ENCODE measurements at places on chromosomes 3 and 15.

GRCh38 chr3:69650066-69650419 is 89.2 kb upstream of the MITF start:
- no peak for DNase-seq

- DNase-seq = no peak
These were observed 120.5 kb downstream of the BBX start for GRCh38 chr3:107643038-107643883.

- no peak for DNase-seq
These were observed 61.7 kb downstream of the IL1RAP start for GRCh38 chr3:190575437-190576185.

DNA sequence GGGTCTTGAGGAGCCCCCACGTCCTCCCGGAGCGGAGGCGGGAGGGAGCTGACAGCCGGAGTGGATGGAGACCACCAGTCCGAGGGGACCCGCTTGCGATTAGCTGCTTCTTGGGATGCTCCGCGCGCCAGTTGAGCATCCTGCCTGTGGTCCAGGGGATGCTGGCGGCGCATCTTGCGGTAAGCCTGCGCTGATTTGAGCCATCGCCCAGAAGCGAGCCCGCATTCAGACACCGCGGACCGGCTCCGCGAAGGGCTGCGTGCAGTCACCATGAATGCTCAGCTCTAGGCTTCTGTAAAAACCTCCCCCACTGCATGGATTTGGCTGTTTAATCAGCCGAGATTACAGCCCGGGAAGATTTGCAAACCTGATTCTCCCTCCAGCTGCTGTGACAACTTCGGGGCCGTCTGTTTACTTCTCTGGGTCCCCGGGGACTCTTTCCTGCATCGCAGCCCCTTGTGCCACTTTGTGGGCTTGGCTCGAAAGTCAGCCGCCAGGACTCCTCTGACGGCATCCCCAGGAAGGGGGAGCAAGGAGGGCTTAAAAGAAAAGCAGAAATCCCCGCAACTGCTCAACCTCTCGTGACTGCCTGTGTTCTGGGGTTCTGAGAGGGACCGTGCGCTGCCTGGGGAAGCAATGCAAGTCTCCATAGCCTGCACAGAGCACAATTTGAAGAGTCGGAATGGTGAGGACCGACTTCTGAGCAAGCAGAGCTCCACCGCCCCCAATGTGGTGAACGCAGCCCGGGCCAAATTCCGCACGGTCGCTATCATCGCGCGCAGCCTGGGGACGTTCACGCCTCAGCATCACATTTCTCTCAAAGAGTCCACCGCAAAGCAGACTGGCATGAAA is 171.1 kb downstream of the KCNAB1 start:
- DNase-seq = no peak

DNA sequence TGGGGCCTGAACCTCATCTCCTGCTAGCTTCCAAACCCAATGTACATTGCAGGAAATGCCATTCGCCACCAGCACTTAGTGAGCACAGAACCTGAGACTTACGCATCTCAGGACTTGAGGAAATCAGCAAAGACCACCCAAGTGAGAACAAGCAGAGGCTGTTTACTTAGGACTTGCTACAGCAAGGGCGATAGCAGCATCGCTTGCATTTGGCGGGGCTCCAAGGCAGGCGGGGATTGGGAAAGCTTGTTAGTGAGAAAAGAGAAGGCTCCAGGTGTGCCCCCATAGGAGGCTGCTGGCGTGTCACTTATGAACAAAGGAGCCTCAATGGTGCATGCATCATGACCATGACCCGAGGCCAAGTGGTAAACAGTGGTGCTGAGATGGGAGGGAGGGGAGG is 19.7 kb downstream of the SLC6A20 start:
- peak; percentile 33 for DNase-seq

GRCh38 chr15:86892774-86893449 is 813.2 kb downstream of the AGBL1 start:
- DNase-seq = no peak

DNA sequence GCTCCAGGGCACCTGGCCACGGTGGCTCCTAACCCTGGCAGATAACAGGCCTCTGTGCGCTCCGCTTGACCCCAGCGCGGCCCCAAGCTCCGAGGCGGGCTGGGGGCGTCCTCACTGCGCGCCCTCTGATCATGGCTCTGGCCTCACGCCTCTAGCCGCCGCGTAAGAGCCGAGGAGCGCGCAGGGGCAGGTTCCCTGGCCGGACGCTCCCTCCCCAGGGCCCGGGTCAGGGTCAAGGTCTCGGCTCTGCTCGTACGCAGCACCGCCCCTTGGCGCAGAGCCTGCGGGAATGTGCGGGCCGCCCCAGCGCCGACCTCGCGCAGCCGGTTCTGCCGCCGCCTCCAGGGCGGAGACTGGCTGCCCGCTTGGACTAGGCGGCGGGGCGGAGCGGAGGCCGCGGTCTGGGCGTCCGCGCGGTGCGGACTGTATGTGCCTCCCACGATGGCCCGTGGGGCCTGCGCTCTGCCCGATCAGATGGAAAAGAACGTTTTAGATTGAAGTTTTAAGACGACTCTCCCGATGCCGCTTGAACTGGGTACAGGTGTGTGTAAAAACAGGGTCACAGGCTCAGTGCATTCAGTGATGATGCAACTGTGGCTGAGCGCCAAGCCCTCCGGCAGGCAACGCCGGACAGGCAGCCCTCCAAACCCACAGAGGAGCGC is 40.8 kb downstream of the CHST14 start:
- DNase-seq = no peak

GRCh38 chr3:10238345-10239183 is 9.7 kb upstream of the TATDN2 start:
- DNase-seq = no peak

DNA sequence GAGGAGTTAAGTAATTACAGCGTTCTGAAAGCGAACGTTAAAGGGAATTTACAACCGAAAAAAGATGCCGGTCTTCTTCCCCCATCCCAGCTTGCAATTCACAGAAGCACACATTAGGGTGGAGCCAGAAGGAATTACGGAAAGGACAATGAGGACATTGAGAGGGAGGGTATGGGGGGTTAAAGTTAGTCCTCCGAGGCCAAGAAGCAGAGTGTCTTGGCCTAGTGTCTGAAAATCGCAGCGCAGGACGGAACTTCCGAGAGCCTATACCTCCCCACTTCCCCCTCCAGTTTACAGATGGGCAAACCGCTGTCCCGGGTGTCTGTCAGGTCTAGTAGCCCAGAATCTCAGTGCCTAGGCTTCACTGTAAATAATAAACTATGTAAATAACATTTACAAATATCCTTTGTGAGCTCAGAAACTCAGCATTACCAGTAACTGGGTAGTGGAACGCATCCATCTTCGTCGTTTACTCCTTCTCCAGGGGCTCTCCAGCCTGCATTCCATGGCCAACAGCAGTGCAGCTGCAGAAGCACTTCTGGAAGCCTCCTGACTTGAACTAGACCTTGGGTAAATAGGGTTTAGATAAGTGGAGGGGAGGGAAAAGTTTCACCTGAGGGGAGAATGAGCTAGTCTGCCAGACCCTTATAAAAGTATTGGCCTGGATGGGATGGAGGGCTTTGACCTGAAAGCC is 922 bp downstream of the ADPRH start:
- DNase-seq = peak; percentile 21

DNA sequence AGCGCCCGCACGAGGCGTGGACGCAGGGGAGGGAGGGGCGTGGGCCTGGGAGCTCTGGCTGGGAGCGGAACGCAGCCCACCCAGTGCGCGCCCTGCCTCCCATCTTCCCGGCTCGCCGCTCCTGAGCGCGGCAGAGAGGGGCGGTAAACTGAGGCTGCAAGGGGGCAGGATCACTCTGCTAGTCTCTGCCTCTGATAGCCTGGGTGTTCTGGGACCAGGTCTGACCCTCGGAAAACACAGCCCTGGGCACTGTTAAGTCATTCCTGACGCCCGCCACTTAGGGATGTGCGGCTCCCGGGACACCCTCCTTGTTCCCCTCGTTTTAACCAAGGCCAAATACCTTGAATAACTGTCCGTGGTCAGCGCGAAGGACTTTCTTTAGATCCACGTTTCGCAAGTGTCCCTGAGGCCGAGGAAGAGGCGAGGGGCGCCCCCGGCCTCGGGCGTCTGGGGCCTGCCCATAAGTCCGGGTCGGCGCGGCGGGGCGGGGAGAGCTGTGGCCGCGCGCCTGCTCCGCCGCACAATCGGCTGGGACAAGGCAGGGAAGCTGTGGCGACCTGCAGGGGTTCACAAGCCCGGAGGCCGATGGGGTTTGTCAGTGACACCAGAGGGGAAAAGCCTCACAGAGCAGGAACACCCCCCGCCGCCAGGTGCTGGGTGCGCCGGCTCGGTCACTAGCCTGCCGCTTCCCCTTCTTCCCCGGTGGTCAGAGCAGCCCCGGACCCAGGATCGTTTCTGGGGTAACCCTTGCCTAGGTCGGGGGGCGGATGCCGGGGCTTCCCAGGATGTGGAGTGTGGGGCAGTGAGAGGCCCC is 1.5 kb downstream of the ITPKA start:
- DNase-seq = no peak

- no peak for DNase-seq
These were observed 7.3 kb upstream of the RTP3 start for GRCh38 chr3:46490338-46491084.

DNA sequence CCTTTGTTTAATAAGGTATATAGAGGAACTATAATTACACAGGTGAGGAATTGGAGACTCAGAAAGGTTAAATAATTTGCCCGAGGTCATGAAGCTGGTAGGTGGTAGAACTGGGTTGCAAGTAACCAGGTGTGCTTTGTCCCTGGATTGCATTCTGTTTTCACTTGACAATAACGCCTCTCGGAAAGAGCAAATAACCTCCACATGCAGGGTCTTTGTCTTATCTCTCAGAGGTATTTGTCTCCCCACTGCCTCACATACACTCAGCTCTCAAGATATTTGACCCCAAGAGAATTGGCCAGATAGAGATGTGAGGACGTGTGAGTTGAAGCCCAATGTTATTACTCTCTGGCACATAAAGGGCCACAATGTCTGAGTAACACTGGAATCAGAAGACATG is 320.9 kb upstream of the ONECUT1 start:
- no peak for DNase-seq

- DNase-seq = no peak
These were observed 150.4 kb upstream of the SATB1 start for GRCh38 chr3:18575573-18575972.

- no peak for DNase-seq
These were observed 5.0 kb downstream of the TWF2 start for GRCh38 chr3:52233968-52234367.

DNA sequence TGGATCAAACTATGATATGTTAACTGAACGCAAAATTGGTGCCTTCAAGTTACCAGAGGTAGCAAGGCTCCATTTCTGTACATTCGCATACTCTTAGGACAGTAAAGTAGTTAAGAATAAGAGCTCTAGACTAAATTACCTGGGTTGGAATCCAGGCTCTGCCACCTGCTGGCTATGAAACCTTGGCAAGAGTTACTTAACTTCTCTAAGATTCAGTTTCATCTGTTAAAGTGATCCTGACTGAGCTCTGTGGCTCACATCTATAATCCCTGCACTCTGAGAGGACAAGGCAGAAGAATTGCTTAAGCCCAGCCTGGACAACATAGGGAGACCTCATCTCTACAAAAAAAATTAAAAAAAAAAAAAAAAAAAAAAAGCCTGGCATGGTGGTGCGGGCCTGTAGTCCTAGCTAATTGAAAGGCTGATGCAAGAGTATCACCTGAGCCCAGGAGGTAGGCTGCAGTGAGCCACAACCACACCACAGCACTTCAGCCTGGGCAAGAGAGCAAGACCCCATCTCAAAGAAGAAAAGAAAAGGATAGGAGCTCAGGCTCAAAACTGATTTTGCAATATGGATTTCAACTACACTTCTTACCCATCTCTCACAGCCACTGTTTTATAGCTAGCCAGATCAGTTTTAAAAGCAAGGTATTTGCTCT is 21.3 kb downstream of the GSK3B start:
- no peak for DNase-seq

- DNase-seq = no peak
These were observed 98.9 kb downstream of the CHSY1 start for GRCh38 chr15:101152914-101153313.

DNA sequence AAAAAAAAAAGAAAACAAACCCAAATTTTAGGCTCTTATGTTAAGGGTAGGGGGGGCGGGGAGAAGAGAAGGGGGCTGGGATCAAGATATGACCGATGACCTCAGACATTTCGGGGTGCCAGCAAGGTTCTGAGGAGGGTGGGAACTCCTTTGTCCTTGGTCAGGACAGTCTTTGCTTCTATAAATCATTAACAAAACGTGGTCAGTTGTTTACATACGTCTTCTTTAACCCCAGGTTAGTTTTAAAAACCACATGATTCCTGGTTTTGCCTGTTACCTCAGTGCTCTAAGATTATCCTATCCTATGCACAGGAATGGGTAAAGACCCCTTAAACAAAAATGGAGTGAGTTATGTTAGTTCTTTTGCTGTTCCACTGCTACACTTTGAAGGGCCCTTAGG is 285.5 kb downstream of the GABRG3 start:
- DNase-seq = no peak

DNA sequence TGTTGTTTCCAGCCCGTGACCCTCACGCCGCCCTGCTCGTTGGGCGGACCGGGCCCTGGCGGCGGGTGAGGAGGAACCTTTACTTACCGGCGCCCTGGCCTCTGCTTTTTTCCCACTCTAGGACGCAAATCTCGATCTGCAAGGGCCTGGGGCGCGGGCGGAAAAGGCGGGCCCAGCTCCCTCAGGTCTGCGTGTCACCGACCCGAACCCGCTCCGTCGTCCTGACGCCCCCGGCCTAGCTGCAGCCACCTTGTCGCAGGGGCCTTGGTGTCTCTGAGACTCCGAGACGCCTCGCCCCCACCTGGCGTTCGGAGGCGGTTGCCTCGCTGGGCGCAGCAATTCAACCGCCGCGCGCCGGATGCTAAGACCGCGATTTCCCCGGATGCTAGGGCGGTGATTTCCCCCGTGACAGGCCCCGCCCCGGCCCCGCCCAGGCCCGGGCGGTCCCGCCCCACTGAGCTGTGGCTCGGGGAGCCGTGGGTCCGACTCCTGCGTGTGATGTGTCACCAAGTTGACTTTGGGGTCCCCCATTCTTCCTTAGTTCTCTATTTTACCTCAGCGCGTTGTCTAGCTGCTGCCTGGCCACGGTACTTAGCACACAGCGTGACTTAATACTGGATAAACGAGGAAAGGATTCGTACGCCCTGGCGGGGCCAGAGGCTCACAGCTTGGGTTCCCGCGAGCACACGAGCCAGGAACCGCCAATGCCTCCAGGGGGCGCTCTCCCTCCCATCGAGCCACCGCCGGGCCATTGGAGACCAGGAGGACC is at the start of gene RPL39L:
TSS of gene RPL39L (minus strand) at position 371 of the 769 bp plus-strand sequence. CDS start 18,196 bp downstream, outside the sequence.
- DNase-seq = peak; percentile 67

GRCh38 chr3:167710552-167710951 is 24.1 kb downstream of the PDCD10 start:
- no peak for DNase-seq

GRCh38 chr15:96340598-96341512 is 10.4 kb downstream of the NR2F2 start:
- no peak for DNase-seq

Data from urinary bladder (tissue), 4 donors.